NCI-H226 (cell line): ENCODE measurements at places on chromosomes 1 and 21.
A peak's percentile ranks its signal among the peaks of the same experiment; 100 is the strongest.

- DNase-seq, result no peak
These were observed 32.9 kb upstream of the COL6A1 start for GRCh38 chr21:45948576-45949141.

- no peak for DNase-seq
These were observed 14.5 kb downstream of the POGZ start for GRCh38 chr1:151444783-151445177.

- DNase-seq, result no peak
These were observed 37.9 kb downstream of the WDR3 start for GRCh38 chr1:117967477-117967876.

DNA sequence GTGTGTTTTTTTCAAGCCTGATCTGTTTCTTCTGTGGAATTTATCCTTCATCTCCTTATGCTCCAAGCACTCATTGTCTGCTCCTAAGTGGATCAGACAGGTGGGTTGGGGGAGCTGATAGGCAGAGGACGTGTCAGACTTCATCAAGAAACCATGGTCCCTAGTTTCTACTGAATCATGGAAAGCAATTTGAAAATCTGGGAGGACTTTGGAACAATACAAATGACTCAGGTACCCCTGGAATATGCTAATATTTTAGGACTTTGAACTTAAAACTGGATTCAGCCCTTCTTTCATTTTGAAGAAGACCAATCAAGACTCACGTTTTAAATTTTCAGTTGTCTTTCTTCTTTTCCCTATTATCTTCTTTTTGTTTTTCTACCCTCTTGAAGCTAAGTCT lies 7.7 kb downstream of the ABCG1 start:
- no peak for DNase-seq

DNA sequence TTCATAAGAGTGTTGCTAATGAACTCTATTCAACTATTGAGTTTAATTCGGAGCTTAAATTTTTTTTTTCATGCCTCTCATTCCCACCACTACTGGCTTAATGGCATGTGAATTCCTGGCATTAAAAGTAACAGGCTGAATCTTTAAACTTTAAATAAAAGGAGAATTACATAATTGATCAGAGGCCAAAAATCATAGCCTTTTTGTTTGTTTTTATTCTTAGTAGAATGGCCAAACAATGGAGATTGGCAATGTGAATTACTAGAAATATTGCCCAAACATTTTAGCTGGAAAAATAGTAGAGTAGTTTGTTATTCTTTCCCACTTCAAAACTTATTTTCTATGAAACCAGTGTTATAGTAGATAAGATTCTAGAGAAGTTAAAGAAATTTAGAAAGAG lies 25.1 kb upstream of the PDC start:
- DNase-seq, result no peak

DNA sequence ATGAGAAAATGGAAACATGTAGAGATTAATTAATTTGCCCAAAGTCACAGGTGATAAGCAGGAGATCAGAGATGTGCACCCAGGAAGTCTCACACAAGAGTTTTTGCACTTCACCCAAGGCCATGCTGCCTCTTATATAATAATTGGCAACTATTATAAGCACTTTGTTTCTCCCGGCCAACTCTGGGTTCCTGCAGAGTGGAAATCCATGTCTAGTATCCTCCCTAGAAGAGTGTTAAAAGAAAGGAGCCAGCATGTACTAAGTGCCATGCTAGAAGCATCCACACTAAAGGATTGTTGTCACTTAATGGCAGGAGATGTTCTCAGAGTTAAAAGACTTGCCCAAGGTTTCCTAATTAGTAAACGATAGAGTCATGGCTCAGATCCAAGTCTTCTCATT lies 470.3 kb downstream of the OMA1 start:
- no peak for DNase-seq

GRCh38 chr1:9910076-9910422 lies at the start of gene CTNNBIP1:
Gene CTNNBIP1, minus strand, starts transcription at chr1:9910269. Its CDS starts 38,205 bp downstream, at chr1:9872064.
- peak; percentile 89 for DNase-seq

GRCh38 chr1:145758116-145758515 lies 38.8 kb downstream of the CD160 start:
- DNase-seq, result no peak

DNA sequence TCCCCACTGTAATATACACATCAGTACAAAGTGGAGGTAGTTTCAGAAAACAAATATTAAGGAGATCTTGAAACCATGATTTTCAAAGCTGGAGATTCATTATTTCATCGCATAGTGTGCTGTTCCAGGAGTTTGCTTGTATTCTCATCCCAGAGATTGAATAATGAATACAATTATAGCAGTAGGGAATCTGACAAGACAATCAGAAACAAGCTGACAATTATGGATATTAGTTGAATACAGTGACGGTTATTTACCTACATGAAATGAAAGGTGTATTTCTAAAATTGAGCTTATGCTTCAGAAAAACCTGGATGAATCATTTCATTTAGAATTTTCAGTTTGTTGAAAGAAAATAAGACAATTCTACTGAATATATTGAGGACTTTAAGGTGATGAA lies 2119.0 kb downstream of the MRPL39 start:
- no peak for DNase-seq

DNA sequence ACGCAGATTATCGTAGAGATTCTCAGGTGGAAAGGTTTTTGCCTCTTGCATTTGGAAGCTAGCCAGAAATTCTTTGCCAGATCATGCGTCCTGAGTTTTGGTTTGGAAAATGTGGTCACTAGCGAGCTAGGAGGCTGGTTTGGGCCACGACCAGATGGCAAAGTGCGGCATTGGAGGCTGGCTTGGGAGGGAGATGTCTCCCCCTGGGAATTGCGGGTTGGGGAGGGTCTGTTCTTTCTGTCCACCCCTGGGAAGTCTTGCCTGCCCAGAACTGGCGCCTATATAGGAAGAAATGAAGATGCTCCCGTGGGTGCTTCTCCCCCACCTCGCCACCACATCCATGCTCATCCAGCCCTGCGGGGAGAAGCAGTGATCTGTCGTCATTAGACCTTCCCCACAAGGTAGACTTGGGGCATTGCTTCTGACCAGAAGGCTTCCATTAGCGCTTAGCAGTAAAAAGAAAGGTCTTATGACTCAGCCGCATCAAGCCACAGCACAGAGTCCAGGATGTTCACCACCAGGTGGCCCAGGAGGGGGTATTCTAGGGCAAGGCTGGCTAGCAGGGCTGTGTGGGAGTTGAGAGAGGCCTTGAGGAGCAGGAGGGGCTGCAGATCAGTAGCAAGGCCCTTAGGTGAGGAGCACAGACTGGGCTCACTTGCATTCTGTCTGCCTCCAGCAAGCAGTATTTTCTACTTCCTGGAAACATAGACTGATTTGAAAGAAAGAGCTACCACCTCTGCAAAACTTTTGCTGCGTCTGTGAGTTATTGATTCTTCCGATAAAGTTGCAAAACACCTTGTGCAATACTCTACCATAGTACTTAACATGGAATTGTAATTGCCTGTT lies 1.5 kb upstream of the PTP4A2 start:
- DNase-seq, result peak; percentile 85

- DNase-seq, result peak; percentile 94
These were observed 36.6 kb downstream of the PLXNA2 start for GRCh38 chr1:208207388-208208131.

- no peak for DNase-seq
These were observed 97.0 kb downstream of the OBSCN start for GRCh38 chr1:228304766-228305395.
